Memory B cell (primary cell): ENCODE measurements at places on chromosomes 5 and 9.

DNA sequence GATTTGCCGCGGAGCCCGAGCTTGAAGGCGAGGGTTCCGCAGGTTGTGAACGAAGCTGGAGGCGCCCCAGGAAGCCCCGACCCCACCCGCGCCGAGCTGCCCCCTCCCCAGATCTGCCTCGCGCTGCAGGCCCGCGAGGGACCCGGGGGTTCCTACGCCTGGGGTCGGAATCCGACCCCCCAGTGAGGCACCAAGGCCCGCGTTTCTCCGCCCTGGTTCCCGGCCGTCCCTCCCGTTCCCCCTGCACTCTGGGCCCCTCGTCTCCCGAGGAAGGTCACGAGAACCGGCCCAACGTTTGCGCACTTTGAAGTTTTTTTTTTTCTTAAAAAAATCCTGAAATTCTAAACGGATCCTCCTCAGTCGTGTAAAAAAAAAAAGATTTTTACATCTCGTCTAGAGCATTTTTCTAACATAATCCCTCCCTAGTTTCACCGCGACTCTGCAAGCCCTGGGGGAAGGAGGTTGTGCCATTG, 880 bp upstream of the GFPT2 start:
- no peak for DNase-seq

- DNase-seq = no peak
Measured at GRCh38 chr5:78541086-78541654, 107.4 kb downstream of the LHFPL2 start.

GRCh38 chr9:76459694-76460635, 983 bp downstream of the GCNT1 start:
- DNase-seq = no peak

GRCh38 chr5:89308606-89309040, 425.6 kb upstream of the MEF2C start:
- no peak for DNase-seq

DNA sequence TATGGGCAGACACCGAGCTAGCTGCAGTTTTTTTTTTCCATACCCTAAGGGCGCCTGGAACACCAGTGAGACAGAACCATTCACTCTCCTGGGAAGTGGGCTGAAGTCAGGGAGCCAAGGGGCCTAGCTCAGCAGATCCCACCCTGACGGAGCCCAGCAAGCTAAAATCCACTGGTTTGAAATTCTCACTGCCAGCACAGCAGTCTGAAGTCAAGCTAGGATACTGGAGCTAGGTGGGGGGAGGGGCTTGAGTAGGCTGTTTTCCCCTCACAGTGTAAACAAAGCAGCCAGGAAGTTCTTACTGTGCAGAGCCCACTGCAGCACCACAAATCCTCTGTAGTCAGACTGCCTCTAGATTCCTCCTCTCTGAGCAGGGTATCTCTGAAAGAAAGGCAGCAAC, 151.7 kb upstream of the HCN1 start:
- DNase-seq = no peak
